Thymus (tissue), 14 donors: ENCODE measurements at places on chromosomes 3 and 15.

DNA sequence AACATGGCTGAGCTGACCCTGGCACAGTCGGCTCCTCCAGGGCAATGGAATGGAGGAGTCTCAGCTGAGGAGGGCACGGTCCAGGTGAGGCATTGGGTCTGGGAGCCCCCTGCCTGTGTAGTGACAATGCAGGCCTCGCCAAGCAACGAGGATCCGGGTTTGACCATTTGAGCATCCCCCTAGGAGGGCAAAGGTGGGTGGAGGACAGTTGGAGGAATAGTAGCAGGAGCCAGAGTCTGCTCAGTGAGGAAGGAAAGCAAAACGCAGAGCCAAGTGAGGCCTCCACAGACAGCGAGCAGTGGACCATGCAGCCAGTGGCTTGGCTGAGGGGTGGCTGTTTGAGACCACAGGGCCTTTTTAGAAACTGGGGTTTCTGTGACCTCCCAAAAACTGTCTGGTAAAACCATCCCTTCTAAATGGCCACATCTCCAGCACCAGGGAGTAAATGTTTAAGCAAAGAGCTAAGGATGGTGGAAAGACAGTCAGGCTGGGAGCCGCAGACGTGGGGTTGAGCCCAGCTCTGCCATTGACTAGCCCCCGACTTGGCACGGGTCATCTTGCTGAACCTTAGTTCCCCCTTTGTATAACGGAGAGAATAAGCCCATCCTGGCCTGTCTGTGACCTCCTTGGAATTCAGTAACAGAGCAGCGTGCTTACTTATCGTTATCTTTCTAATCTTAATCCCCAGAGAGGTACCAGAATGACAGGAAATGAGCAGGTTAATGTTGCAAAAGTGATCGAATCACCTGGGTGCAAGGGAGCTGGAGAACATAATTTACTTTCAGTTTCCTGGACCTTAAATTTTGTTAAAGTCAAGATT, 46.8 kb downstream of the CMTM6 start:
- no peak for DNase-seq

DNA sequence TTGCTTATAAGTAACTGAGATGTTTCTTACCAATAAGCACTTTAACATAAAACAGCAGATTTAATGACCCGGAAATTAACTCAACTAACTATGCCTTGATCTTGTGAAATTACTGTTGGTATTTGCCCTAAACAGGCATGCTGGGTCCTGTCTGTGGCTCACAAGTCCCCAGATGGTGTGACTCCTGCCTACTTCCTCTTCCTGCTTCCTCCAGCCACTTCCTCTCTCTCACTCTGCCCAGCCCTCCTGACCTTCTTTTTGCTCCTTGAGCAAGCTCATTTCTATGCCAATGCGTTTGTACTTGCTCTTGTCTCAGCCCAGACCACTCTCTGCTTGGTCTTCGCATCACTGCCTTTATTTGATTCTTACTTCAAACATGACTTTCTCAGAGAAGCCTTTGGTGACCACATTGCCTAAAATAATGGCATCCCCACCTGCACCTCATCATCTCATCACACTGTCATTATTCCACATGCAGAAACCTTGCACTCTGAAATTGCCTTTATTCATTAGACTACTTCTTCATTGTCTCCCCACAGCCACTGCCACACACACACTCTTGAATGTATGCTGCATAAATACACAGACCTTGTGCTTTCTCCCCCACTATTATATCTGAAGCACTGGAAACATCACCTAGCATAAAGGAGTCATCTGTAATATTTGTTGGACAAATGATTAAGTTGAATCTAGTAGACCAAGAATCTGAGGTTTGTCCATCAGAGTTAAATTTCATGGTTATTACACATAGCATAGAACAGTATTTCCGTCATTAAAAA, 256.3 kb upstream of the SEMA6D start:
- DNase-seq = no peak

DNA sequence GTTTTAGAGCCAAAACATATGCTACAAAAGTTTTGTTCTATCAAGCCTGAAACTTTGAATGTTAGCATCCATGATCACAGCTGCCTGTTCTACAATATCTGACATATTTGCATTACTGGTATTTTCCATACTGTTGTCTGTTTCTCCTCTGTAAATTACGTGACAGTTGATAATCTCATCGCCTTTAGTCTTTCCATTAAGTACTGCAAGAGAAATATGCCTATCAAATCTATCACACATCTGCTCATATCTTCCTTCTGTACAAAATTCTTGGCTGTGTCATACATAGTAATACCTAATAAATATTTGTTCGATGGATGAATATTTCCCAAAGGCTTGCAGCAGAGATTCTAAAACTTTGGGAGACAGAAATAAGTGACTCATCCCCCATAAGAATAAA, 717.3 kb downstream of the OTOL1 start:
- DNase-seq = no peak

GRCh38 chr3:183548262-183548769, 7.2 kb downstream of the KLHL6 start:
- no peak for DNase-seq

- no peak for DNase-seq
Observed at GRCh38 chr15:88987934-88988671, 74.9 kb upstream of the MFGE8 start.

GRCh38 chr3:20739814-20740213, 553.8 kb upstream of the SGO1 start:
- DNase-seq = no peak

DNA sequence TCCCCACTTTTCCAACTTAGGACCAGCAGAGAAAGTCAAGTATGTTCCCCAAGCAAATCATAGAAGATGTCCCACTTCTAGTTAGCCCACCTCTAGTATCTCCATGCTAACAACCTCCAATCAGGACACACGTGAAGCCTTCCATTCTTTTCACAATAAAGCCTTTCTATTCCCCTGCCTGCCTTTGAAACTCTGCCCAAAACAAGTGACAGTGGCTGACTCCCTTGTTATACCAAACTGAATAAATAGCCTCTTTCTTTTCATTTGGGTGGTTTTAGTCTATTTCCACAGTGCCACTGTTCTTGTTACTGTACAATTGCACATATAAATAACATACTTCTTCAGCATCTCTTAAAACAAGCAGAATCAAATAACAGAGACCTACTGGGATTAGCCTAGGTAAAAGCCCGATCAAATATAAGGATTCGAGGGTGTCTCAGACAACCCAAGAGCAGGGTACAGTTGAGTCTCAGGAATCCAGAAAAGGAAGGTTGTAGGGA, 118.0 kb upstream of the NPHP3 start:
- no peak for DNase-seq

DNA sequence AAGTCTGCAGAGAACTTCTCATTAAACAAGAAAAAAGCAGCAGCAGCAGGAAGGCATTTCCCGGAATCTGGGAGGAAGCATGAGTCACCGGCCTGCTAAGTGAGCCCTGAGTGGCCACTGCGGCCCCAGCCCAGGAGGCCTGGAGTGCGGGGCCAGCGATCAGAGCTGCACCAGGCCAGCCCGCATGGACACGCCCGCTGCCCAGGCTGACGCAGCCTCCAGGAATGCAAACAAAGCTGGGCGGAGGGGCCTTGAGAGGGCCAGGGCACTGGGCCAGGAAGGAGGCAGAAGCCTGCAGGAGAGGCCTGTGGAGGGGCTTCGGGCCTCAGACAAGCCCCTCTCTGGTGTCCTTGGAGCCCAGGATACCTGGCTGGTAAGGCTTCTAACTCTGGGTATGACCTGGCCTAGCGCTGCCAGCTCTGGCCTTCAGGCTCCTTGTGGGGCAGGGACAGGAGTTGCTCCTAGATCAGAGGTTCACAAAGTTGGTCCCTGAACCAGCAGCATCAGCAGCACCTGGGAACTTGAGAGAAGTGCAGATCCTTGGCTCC, 101.2 kb downstream of the SMAD6 start:
- DNase-seq = no peak

DNA sequence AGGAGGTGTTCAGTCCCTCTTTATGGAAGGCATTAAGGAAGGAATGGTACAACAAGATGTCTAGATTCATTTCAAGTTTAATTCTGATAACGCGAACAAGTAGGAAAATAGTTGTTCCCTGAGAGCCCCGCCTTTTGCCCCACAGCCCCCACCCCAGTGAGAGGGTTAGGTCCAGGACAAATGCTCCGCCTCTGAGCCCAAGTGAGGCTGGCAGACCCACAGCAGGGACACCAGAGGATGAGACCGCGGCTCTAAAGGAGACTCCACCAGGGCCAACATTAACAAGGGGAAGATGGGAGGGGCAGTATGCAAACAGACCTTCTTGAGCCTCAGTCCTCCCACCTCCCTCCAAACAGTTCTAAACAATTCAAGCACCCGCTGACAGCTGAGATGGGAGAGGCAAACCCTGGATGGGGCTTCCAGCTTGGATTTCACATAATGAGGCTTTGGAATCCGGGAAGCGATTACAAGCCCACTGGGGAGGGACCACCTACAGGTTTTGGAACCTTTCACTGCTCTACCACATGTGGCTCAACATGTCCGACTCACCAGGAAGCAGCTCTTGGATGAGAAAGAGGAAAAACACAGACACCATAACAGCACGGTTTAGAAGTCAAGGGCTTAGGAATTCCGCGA, 42.9 kb upstream of the IREB2 start:
- DNase-seq = no peak

- DNase-seq = no peak
Observed at GRCh38 chr15:31151301-31152233, 50.0 kb upstream of the TRPM1 start.

DNA sequence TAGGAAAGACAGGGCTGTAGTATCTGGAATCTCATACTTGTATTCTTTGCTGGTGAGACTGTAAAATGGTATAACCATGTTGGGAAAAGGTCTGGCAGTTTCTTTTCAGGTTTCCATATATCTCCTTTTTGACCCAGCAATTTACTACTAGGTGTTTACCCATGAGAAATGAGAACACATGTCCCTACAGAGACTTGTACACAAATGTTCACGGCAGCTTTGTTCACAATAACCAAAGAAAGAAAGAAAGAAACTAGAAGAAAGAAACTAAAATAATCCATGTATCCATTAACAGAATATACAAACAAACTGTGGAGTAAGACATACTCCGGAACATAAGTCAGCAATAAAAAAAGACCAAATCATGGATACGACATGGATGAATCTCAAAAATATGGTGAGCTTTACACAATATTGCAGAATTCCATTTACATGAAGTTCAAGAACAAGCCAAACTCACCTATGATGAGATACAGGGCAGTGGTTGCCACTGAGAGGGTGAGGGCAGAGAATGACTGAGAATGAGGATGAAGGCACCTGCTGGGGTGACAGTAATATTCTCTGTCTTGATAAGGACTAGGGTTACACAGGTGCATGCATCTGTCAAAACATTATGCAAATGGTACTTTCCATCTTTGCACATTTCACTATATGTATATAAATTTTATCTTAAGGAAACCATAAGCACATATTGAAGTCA, 2.7 kb downstream of the RFTN1 start:
- DNase-seq = no peak

- DNase-seq = no peak
Observed at GRCh38 chr3:2784627-2785026, 325.5 kb downstream of the IL5RA start.

- DNase-seq = no peak
Observed at GRCh38 chr3:165451371-165452070, 255.3 kb upstream of the SLITRK3 start.

GRCh38 chr15:48505067-48505466, 140.4 kb downstream of the FBN1 start:
- no peak for DNase-seq

DNA sequence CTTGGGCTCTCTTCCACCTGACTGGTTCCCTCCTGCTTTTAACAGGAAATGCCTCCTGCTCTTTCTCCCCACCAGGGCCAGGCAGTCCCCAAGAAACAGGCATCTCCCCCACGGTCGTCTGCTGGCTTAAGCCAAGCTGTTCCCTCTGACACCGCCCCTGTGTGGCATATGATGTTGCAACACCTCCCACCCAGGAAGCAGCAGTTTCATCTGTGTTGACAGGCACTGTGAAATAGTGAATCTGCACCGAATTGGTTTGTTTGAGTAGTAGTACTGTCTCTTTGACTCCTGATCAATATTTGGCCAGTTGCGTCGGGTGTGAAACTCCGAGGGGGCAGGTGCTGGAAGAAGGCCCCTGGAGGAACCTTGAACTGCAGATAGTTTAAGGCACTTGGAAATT, 188.8 kb downstream of the FEZF2 start:
- no peak for DNase-seq

GRCh38 chr3:187648177-187648576, 22.0 kb downstream of the SST start:
- DNase-seq = no peak

DNA sequence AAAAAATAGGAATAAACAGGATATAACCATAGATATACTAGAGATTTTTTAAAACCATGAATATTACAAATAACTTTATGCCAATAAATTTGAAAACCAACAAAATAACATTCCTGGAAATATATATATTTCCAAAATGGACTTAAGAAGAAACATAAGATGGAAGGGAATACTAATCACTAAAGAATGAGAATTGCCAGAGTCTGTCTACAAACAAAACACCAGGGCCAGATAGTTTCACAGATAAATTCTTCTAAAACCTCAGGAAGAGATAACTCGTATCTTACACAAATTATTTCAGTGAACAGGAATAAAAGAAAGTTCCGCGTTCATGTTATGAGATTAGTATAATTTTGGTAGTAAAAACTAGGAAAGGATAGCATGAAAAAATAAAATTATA, 107.3 kb downstream of the HERC1 start:
- DNase-seq = no peak

DNA sequence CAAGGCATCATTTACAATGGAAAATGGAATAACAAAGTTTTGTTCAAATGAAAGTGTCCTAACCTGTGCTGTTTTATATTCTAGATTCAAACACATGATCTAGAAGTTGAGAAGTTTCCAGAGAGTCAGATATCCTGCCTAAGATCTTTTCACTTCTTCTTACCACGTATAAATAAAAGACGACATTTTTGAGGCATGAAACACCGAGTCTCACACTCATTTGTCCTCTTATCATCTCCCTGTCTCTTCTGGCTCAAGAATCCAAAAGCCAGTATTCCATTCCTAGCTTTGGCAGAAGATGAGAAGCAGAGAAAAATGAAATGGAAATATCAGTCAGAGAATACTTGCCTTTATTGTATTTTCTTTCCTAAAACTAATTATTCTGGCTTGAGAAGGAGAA, 738.6 kb upstream of the NR2F2 start:
- no peak for DNase-seq

DNA sequence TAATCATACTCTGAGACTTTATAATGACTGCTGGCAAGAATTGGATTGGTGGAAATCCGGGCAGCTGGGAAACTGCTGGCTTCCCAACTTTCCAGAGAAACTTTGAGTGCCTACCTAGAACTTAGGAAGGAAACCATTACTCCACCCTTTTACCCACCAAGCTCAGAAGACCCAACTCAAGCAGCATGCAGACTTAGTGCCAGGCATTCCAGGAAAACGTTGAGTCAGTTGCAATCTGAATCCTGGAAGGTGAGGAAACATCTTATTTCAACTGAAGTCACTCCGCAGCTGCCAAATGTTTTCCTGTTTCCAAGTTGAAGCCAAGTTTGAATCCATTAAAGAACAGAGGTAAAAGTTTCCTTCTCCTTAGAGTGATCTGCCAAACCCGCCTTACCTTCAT, 126.5 kb downstream of the ZNF385D start:
- no peak for DNase-seq

GRCh38 chr3:37219266-37219665, 44.9 kb upstream of the LRRFIP2 start:
- no peak for DNase-seq

- no peak for DNase-seq
Observed at GRCh38 chr15:60301024-60301423, 96.8 kb downstream of the ANXA2 start.
